ENCODE measurements at places on chromosomes 16 and 17.

- DNase-seq: no peak
Observed at GRCh38 chr17:27327397-27327796, 33.5 kb downstream of the WSB1 start.

- no peak for DNase-seq
Observed at GRCh38 chr17:29717817-29718216, 95.1 kb upstream of the CORO6 start.

- no peak for DNase-seq
Observed at GRCh38 chr16:50683689-50684374, 2.7 kb upstream of the SNX20 start.

- peak; percentile 33 for DNase-seq
Observed at GRCh38 chr17:27762527-27763305, 37.6 kb downstream of the NOS2 start.

DNA sequence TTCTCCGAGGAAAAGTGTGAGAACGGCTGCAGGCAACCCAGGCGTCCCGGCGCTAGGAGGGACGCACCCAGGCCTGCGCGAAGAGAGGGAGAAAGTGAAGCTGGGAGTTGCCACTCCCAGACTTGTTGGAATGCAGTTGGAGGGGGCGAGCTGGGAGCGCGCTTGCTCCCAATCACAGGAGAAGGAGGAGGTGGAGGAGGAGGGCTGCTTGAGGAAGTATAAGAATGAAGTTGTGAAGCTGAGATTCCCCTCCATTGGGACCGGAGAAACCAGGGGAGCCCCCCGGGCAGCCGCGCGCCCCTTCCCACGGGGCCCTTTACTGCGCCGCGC lies at the start of gene ERBB2:
ERBB2 (plus strand) TSS at position 247 of the 330 bp plus-strand sequence. CDS start 175 bp downstream, outside the sequence.
- peak; percentile 71 for DNase-seq

DNA sequence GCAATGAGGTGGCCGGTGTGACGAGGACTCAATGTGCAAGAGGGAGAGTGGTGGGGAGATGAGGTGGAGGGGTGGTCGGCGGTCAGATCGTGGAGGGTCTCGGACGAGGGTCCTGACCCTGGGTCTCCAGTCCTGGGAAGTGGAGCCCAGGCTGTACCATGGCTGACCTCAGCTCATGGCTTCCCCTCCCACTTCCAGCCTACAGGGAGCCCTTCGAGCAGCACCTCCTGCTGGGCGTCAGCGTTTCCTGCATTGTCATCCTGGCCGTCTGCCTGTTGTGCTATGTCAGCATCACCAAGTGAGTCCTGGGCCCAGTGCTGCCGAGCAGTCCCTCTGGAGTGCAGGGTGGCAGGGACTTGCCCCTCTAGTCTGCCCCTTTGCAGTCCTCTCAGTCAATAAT lies 41.8 kb downstream of the IL4R start:
- peak; percentile 56 for DNase-seq

DNA sequence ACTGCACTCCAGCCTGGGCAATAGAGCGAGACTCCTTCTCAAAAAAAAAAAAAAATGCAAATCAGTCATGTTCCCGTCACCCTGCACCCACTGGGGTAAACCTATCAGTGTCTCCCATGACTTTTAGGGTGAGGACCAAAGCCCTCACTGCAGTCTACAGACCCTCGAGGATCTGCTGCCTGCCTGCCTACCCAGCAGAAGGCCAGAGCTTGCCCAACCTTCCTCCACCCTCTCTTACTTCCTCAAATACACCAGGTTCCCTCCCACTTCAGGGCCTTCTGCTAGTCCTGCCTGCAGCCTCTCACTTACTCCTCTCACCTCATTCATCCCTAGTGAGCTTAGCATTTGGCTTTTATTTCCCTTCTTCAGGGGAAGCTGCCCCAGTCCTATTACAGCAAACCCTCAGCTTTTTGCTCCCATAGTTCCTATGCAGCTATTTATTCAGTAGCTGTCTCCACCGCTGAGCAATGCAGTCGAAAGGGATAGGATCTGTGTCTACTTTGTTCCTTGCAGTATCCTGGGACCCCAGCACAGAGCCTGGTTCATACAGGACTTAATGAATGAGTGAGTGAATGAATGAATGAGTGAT lies 17.8 kb upstream of the TOB1 start:
- no peak for DNase-seq

All from fibroblast of mammary gland (primary cell).